Thoracic aorta (tissue), 2 donors: ENCODE measurements at places on chromosomes 2 and 18. TPM values are rescaled to one million over a fixed set of nuclear protein-coding genes. Genes with fewer than 3 reads are reported as not detected.
A peak's percentile ranks its signal among the peaks of the same experiment; 100 is the strongest.

Gene TUBA3E
- not detected for total RNA-seq

Gene SOX11
- total RNA-seq = not detected

Gene L3MBTL4
- total RNA-seq = 0.27 TPM

Gene PLA2R1
- 28.7 TPM for total RNA-seq

Gene GALR1
- 0.28 TPM for total RNA-seq

Gene STARD6
- total RNA-seq = not detected

Gene CRYBA2
- total RNA-seq = not detected

Gene CHST9
- total RNA-seq = not detected

- DNase-seq = no peak
- H3K27ac ChIP-seq = peak overlapping the region; percentile 20
- H3K27me3 ChIP-seq = no peaks in the 10 kb centered on the region
- no peak overlapping the region for H3K4me3 ChIP-seq
These were observed 77.7 kb downstream of the APOB start for GRCh38 chr2:20966061-20966595.

DNA sequence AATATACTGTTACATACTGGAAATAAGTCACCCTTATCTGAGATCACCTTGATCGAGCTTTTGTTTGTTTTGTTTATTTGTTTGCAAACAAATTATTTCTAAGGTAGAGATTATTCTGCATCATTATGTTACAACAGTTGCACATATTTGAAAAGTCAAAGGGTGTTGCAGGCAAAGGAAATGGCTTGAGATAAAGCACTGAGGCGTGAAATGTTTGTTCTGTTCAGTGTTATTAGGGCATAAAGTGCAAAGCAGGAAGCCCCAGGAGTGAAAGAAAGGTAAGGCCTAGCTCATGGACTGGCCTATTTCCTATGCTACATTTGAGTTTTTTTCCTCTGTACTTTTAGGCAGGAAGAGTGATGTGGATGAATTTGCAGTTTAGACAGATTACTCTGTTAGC lies 1815.6 kb upstream of the LRRTM1 start:
- H3K36me3 ChIP-seq = no peaks in the 10 kb centered on the region
- no peaks in the 10 kb centered on the region for H3K27me3 ChIP-seq
- H3K4me1 ChIP-seq = no peaks in the 10 kb centered on the region
- H3K27ac ChIP-seq = no peak overlapping the region
- no peak for DNase-seq

DNA sequence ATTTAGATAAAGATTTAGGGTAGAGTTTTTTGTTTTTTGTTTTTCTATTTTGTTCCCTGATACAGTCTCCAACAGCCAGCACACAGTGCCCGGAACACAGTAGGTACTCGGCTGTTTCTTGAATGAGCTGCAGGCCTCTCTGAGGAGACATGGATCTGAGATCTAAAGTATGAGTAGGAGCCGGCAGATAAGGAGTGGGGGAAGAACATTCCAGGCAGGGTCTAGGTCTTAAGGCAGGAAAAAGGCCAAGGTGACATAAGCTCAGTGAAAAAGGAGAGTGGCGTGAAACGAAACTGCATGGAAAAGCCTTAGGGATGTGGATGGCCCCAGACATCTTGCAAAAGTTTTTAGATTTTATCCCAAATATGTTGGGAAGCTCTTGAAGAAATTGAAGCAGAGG lies 94.4 kb downstream of the ITGB1BP1 start:
- H3K27me3 ChIP-seq = no peaks in the 10 kb centered on the region
- H3K4me3 ChIP-seq = no peak overlapping the region
- peak overlapping the region; percentile 25 for H3K27ac ChIP-seq

- H3K36me3 ChIP-seq = no peaks in the 10 kb centered on the region
- H3K27me3 ChIP-seq = no peaks in the 10 kb centered on the region
- DNase-seq = no peak
- H3K4me1 ChIP-seq = no peaks in the 10 kb centered on the region
- H3K4me3 ChIP-seq = no peak overlapping the region
These were observed 9.9 kb downstream of the GRP start for GRCh38 chr18:59229701-59230443.

- H3K4me1 ChIP-seq = peaks cover 9% of the 10 kb centered on the region
- no peaks in the 10 kb centered on the region for H3K27me3 ChIP-seq
- no peaks in the 10 kb centered on the region for H3K36me3 ChIP-seq
- no peak overlapping the region for H3K27ac ChIP-seq
- no peak for DNase-seq
- no peak overlapping the region for H3K4me3 ChIP-seq
These were observed 59.3 kb downstream of the WDR75 start for GRCh38 chr2:189500456-189501160.

- no peaks in the 10 kb centered on the region for H3K27me3 ChIP-seq
- no peaks in the 10 kb centered on the region for H3K4me1 ChIP-seq
- no peak overlapping the region for H3K27ac ChIP-seq
- no peak for DNase-seq
- no peaks in the 10 kb centered on the region for H3K36me3 ChIP-seq
These were observed 11.6 kb upstream of the MRPL19 start for GRCh38 chr2:75634945-75635344.

- H3K4me1 ChIP-seq = no peaks in the 10 kb centered on the region
- H3K36me3 ChIP-seq = no peaks in the 10 kb centered on the region
- DNase-seq = no peak
- H3K4me3 ChIP-seq = no peak overlapping the region
These were observed 113.3 kb upstream of the ALKAL2 start for GRCh38 chr2:401019-401679.

DNA sequence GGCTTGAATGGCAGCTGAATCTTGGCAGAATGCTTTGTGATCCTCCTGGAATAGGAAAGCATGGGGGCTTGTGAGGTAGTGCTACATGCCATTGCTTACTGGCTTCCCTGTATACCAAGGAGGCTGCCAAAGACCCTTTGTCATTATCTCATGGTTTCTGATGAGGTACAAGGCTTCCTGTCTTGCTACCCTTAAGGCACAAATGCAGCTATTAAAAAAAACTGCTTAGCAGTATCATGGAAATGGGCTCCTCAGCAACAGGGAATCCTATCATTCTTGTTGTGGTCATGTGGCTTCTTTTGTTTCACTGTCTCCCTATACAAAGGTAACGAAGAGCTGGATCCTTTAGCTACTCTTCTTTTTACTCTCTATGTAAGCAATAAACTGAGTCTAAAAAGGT lies 6.6 kb upstream of the KANSL1L start:
- peaks cover 4% of the 10 kb centered on the region for H3K36me3 ChIP-seq
- H3K4me3 ChIP-seq = no peak overlapping the region
- DNase-seq = no peak
- no peak overlapping the region for H3K27ac ChIP-seq

GRCh38 chr18:3447895-3448837 lies 1.8 kb upstream of the TGIF1 start:
- no peaks in the 10 kb centered on the region for H3K36me3 ChIP-seq
- H3K4me1 ChIP-seq = no peaks in the 10 kb centered on the region
- H3K27me3 ChIP-seq = no peaks in the 10 kb centered on the region
- peak overlapping the region; percentile 95 for H3K4me3 ChIP-seq
- peak; percentile 84 for DNase-seq
- peak overlapping the region; percentile 99 for H3K27ac ChIP-seq

- no peak for DNase-seq
- peaks cover 7% of the 10 kb centered on the region for H3K4me1 ChIP-seq
- no peaks in the 10 kb centered on the region for H3K27me3 ChIP-seq
These were observed 422 bp downstream of the OBSL1 start for GRCh38 chr2:219570924-219571310.

DNA sequence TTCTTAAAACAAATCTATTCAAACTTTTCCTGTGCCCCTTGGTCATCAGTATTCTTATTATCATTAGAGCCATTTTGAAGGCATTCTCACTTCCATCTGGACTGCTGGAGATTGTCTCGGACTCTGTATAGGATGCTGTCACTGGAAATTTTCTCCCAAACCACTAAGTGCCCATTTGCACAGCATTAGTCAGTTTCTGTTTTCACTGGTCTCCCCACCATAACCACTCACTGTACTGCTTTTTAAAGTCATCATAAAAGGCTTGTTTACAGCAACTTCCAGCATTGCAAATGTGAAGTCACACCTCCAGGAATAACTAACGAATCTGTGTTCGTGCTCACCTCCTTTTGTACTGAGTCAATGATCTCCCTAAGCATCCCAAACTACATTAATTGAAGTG lies 150.9 kb upstream of the SERTAD2 start:
- no peak for DNase-seq
- no peaks in the 10 kb centered on the region for H3K4me1 ChIP-seq
- no peaks in the 10 kb centered on the region for H3K36me3 ChIP-seq
- no peaks in the 10 kb centered on the region for H3K27me3 ChIP-seq

DNA sequence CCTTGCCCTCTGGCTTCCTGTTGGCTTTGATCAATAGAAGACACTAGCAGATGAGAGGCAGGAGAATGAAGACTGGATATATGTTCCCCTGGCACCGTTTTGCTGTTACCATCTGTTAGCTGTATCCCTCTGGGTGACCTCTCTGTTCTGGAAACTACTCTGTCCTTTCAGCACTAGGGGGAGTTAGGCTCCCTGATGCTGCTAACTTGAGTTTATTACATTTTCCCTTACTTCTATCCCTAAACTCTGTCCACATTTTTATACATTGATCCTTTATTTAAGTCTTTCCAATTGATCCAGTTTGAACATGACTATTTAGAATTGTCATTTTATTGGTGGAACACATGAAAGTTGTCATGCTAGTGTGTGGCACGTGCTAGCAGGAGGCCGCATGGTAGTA lies 1014.3 kb upstream of the CDH2 start:
- H3K27me3 ChIP-seq = no peaks in the 10 kb centered on the region
- no peak for DNase-seq
- H3K36me3 ChIP-seq = no peaks in the 10 kb centered on the region
- H3K27ac ChIP-seq = no peak overlapping the region
- no peaks in the 10 kb centered on the region for H3K4me1 ChIP-seq
- H3K4me3 ChIP-seq = no peak overlapping the region

DNA sequence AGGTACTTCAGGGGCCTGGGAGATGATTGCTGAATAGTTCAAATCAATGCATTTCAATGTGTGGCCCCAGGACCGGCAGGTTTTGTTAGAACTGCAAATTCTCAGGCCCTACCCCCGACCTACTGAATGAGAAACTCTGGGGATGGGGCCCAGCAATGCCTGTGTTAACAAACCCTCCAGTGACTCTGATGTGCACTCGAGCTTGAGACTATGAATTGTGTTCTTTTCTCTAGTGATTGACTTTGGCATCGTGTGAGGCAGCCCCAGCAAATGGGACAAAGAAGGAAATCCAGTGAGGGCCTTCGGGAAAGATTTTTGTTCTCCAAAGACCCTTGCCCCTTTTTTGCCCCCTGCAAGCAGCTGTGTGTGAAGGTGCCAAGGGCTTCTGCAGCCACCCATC lies 22.4 kb downstream of the ALK start:
- H3K27me3 ChIP-seq = no peaks in the 10 kb centered on the region
- no peaks in the 10 kb centered on the region for H3K4me1 ChIP-seq
- H3K4me3 ChIP-seq = no peak overlapping the region
- no peaks in the 10 kb centered on the region for H3K36me3 ChIP-seq
- no peak overlapping the region for H3K27ac ChIP-seq

DNA sequence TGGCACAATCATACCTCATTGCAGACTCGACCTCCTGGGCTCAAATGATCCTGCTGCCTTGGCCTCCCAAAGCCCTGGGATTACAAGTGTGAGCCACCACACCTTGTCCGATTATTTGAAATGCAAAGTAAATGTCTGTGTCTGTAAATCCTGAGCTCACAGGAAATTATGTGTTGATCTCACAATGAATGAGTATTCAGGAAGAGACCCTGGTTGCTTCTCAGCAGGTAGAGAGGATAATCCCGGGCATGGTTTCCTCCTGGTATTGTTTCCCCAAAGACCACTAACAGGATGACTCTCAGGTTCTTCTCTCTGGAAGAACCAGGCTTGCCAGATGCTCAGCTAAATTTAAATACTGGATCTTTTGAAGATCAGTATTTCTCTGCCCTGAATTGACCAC lies 147.6 kb downstream of the LDLRAD4 start:
- H3K27ac ChIP-seq = no peak overlapping the region
- no peak for DNase-seq
- H3K4me3 ChIP-seq = no peak overlapping the region
- H3K36me3 ChIP-seq = no peaks in the 10 kb centered on the region
- H3K27me3 ChIP-seq = no peaks in the 10 kb centered on the region

- no peak overlapping the region for H3K27ac ChIP-seq
- H3K36me3 ChIP-seq = no peaks in the 10 kb centered on the region
- no peaks in the 10 kb centered on the region for H3K27me3 ChIP-seq
- no peak for DNase-seq
These were observed 163.8 kb upstream of the MEX3C start for GRCh38 chr18:51361130-51361860.

DNA sequence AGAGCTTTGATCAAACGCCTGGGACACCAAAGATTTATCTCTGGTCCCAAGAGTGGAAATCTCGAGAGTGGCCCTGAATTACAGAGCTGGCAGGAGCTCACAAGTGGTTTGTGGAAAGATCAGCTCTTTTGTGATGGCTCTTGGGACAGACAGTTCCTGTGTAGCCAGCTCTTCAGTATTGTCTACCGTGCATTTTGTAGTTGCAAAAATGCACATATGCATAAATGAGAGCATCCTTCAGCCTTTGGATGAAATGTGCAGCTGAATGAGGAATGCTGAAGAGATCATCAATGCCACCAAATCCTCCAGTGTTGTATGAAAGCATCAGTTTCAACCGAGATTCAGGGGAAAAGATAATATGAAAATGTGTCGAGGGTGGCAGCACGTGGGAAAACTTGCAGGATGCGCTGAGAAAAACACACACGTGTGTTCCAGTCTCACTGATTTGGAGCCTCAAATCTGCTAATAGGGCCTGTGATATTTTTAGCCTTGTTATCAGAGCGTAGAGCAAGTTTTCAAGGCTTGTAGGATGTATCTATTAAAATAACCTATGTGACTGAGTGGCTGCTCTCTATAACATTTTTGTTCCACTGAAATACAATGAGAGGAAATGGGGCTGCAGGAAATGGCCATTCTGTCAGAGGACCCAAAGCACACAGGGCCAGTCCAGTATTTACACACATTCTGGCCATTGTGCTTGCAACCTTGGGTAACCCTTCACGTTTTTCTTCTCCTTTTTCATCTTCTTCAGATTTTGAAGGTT lies 138.7 kb downstream of the PRKCE start:
- H3K4me3 ChIP-seq = no peak overlapping the region
- no peaks in the 10 kb centered on the region for H3K27me3 ChIP-seq

DNA sequence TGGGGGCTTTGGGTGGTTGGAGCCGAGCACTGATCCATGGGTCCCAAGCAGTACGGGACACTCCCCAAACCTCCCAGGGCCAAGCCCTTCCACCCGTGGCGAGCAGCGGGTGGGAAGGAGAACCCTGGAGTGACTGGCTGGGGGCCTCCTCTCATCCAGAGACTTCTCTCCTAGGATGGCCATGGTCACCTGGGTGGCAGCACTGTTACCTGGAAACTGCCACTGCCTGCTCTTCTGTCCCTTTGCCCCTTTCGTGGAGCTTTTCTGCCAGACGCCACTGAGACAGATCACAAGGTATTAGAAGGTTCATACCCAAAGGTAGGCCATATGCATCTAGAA lies 26.9 kb downstream of the CENPO start:
- no peak overlapping the region for H3K4me3 ChIP-seq
- no peaks in the 10 kb centered on the region for H3K27me3 ChIP-seq
- peaks cover 5% of the 10 kb centered on the region for H3K36me3 ChIP-seq
- H3K4me1 ChIP-seq = no peaks in the 10 kb centered on the region

GRCh38 chr18:10050956-10051355 lies 137.1 kb downstream of the VAPA start:
- H3K4me1 ChIP-seq = peaks cover 39% of the 10 kb centered on the region
- no peaks in the 10 kb centered on the region for H3K36me3 ChIP-seq
- no peak overlapping the region for H3K27ac ChIP-seq
- DNase-seq = no peak
